ENCODE measurements at places on chromosomes 4 and X. TPM values are rescaled to one million over a fixed set of nuclear protein-coding genes. Genes with fewer than 3 reads are reported as not detected.

CPXCR1 gene
- not detected for polyA plus RNA-seq

PAGE2B gene
- not detected for polyA plus RNA-seq

TMPRSS11B gene
- 2.0 TPM for polyA plus RNA-seq

FRG1 gene
- polyA plus RNA-seq, result 19.8 TPM

- H3K4me1 ChIP-seq, result no peaks in the 10 kb centered on the region
- H3K4me3 ChIP-seq, result no peak overlapping the region
- H3K27me3 ChIP-seq, result no peaks in the 10 kb centered on the region
- no peak for DNase-seq
- no peak overlapping the region for H3K27ac ChIP-seq
These were observed 10.9 kb downstream of the KLHL4 start for GRCh38 chrX:87528487-87528886.

- no peaks in the 10 kb centered on the region for H3K4me1 ChIP-seq
- no peak overlapping the region for H3K4me3 ChIP-seq
- DNase-seq, result no peak
- no peaks in the 10 kb centered on the region for H3K36me3 ChIP-seq
- H3K27ac ChIP-seq, result no peak overlapping the region
These were observed 100.0 kb downstream of the ADRA2C start for GRCh38 chr4:3865986-3866812.

GRCh38 chr4:129059028-129059427 lies 34.3 kb downstream of the SCLT1 start:
- no peak overlapping the region for H3K27ac ChIP-seq
- H3K27me3 ChIP-seq, result no peaks in the 10 kb centered on the region
- no peak for DNase-seq
- no peak overlapping the region for H3K4me3 ChIP-seq

DNA sequence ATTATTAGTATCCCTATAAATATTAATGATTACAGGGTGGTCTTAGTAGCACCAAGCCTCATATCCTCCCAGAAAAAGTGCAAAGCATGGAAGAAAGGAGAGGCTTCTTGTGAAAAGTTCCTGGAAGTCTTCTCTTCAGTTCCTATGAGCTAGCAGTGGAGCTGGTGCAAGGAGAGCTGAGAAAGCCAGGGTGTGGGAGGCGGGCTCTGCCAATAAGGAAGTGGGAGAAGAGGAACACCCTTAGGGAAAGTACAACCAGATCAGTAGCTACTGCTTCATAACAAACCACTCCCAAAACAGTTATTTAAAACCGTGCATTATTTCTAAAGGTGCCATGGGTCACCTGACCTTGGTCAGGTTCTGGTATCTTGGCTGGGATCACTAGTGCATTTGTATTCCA lies 72.4 kb downstream of the MAP9 start:
- H3K27me3 ChIP-seq, result no peaks in the 10 kb centered on the region
- no peaks in the 10 kb centered on the region for H3K4me1 ChIP-seq
- H3K4me3 ChIP-seq, result no peak overlapping the region
- no peak overlapping the region for H3K27ac ChIP-seq
- no peaks in the 10 kb centered on the region for H3K36me3 ChIP-seq

- H3K27ac ChIP-seq, result peak overlapping the region; percentile 22
- no peaks in the 10 kb centered on the region for H3K36me3 ChIP-seq
- peak; percentile 48 for DNase-seq
- H3K27me3 ChIP-seq, result no peaks in the 10 kb centered on the region
These were observed 81.0 kb downstream of the SORBS2 start for GRCh38 chr4:185730849-185731608.

DNA sequence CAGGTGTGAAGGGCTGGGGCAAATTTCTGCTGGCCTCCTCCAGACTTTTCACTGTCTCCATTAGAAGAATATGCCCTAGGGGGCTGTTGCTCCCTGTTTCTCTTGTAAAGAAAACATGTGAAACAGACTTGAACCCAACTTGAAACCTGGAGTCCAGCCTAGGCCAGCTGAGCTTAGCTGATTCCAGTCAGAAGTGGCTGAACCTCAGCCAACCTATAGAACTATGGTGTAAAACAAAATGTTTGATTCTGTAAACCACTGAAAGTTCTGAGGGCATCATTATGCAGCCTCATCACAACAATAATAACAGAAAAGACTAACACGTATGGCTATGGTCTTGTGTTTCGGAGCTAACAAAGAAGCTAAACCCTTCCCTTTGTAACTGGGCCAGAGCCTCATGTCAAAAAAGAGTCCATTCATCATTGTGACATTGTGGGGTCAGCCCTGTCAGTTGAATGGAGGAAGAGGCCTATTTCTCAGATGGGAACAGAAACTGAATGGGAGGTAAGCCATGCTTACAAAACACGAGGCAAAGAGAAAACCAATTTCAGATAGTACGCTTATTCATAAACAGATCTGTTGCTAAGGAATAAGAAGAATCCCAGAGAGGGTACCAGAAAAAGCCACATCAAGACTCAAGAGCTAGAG lies 34.1 kb downstream of the SETD7 start:
- no peaks in the 10 kb centered on the region for H3K4me1 ChIP-seq
- no peak overlapping the region for H3K4me3 ChIP-seq
- H3K27me3 ChIP-seq, result no peaks in the 10 kb centered on the region

Data from keratinocyte (primary cell).